Stimulated activated naive B cell treated with anti-CD40 and anti-IgM and Interleukin-4, amounts not matched to agents 10 μg/mL and 1 μg/mL and 100 μg/mL, for 72 hours (primary cell): ENCODE measurements at places on chromosomes 16 and 17.

DNA sequence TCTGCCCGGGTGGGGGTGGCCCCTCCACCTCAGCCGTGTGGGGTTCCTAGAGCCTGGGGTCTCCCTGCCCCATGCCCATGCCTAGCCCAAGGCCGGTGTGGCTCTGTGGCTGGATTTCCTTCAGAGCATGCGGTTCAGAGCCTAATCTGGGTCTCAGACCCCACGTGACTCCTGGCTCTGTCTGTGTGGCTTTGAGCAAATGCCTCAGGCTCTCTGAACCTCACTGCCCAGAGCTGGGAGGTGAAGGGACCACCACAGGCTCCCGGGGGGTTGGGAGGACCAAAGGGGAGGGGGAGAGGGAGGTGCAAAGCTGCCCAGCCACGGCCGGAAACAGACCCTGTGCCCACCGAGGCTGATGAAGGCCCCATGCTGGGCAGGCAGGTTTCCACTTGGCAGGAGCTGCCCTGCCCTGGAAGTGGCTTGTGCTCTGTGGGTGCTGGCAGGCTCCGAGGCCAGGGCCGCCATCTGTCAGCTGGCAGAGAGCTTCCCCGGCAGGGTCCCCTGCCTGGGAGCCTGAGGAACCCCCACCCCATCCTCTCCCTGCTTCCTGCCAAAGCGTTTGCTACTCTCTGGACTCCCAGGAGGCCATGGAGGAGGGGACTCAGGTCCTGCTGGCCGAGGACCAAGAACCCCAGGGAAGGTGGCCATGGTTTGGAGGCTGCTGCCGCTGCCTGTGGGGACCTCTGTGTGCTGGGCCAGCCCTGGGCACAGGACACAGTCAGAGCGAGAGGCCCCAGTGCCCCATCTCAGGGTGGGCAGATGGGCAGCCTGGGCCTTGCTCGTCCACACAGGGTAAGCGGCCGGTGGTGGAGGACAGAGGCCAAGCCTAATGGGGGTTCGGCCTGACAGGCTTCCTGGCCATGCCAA lies 4.0 kb downstream of the CDH15 start:
- DNase-seq, result no peak
- H3K4me3 ChIP-seq, result no peak overlapping the region
- H3K27ac ChIP-seq, result no peak overlapping the region
- H3K4me1 ChIP-seq, result peaks cover 5% of the 10 kb centered on the region
- H3K27me3 ChIP-seq, result peaks cover 7% of the 10 kb centered on the region
- H3K36me3 ChIP-seq, result no peaks in the 10 kb centered on the region

- H3K4me1 ChIP-seq, result peaks cover 21% of the 10 kb centered on the region
- H3K4me3 ChIP-seq, result no peak overlapping the region
- peaks cover 16% of the 10 kb centered on the region for H3K36me3 ChIP-seq
- H3K27me3 ChIP-seq, result no peaks in the 10 kb centered on the region
- no peak overlapping the region for H3K27ac ChIP-seq
These were observed 910 bp downstream of the WBP2 start for GRCh38 chr17:75854101-75854748.

DNA sequence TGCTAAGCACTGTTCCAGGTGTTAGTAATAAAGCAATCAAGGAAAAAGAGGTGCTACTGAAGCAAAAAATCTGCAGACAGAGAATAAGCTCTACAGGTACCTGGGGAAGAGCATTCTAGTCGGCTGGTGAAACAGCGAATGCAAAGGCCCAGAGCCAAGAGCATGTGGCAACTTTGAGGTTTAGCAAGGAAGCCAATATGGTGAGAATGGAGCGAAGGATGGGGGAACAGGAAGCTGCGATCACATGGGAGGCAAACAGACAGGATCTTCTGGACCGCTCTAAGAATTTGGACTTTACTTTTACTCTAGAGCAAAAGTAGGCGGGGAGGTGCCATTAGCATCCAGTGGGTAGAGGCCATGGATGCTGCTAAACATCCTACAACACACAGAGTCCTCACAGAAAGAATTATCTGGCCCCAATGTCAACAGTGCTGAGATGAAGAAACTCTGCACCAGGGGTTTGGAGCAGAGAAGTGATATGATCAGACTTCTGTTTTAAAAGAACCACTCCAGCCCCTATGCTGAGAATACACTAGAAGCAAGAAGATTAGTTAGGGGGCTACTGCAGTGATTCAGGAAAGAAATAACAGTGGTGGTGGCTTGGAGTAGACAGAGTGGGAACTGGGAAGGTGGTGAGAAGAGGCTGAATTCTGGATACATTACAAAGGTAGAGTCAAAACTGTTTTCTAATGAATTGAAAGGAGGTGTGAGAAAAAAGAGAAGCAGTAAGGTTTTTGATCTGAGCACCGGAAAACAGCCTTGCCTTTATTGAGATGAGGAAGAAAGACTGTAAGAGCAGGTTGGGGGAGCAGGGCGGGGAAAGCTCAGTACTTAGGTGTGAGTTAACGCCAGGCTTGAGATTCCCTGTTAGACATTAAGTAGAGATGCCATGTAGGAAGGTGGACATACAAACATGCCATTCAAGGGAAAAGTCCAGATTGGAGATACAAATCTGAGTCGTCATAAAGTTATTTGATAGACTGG lies 11.0 kb downstream of the EFTUD2 start:
- H3K4me1 ChIP-seq, result peaks cover 6% of the 10 kb centered on the region
- no peaks in the 10 kb centered on the region for H3K27me3 ChIP-seq

GRCh38 chr17:49890852-49891251 lies 43.0 kb upstream of the TAC4 start:
- no peak for DNase-seq
- H3K36me3 ChIP-seq, result no peaks in the 10 kb centered on the region
- no peaks in the 10 kb centered on the region for H3K4me1 ChIP-seq
- peaks cover 71% of the 10 kb centered on the region for H3K27me3 ChIP-seq
- no peak overlapping the region for H3K4me3 ChIP-seq
- H3K27ac ChIP-seq, result no peak overlapping the region

GRCh38 chr16:12729448-12729847 lies 74.2 kb downstream of the CPPED1 start:
- DNase-seq, result no peak
- no peaks in the 10 kb centered on the region for H3K27me3 ChIP-seq
- H3K4me1 ChIP-seq, result no peaks in the 10 kb centered on the region
- no peak overlapping the region for H3K27ac ChIP-seq
- H3K4me3 ChIP-seq, result no peak overlapping the region

GRCh38 chr17:51121620-51122472 lies 1.2 kb upstream of the SPAG9 start:
- H3K36me3 ChIP-seq, result no peaks in the 10 kb centered on the region
- H3K27me3 ChIP-seq, result no peaks in the 10 kb centered on the region
- H3K4me3 ChIP-seq, result peak overlapping the region; percentile 97

DNA sequence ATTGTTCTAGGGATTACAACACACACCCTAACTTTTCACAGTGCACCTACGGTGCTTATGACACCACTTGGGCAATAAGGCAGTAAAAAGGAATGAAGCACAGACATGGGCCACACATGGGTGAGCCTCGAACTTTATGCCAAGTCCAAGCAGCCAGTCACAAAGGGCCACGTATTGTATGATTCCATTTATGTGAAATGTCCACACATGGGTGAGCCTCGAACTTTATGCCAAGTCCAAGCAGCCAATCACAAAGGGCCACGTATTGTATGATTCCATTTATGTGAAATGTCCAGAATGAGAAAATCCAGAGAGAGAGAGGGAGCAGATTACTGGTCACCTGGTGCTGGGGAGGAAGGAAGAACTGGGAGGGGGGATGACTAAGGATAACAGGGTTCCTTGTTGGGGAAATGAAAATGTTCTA lies 22.2 kb downstream of the RMI2 start:
- no peak overlapping the region for H3K27ac ChIP-seq
- no peak for DNase-seq
- H3K4me1 ChIP-seq, result peaks cover 37% of the 10 kb centered on the region
- no peaks in the 10 kb centered on the region for H3K27me3 ChIP-seq

DNA sequence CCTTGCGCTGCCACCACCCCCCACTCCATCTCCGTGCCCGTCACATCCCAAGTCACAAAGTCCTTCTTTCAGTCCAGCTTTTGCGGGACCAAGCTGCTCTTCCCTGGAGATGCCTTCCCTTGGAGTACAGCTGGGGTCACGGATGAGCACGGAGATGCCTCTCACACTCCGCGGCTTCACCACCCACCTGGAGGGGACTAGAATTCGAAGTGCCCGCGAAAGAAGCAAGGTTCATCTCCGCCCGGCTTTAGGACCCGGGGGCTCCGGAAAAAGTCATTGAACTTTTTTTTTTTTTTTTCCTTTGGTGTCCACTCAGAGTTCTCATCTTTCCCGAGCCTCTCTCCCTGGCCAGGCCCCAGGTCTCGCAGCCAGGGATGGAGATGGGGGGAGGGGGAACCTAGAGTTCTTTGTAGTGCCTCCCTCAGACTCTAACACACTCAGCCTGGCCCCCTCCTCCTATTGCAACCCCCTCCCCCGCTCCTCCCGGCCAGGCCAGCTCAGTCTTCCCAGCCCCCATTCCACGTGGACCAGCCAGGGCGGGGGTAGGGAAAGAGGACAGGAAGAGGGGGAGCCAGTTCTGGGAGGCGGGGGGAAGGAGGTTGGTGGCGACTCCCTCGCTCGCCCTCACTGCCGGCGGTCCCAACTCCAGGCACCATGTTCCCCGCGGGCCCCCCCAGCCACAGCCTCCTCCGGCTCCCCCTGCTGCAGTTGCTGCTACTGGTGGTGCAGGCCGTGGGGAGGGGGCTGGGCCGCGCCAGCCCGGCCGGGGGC lies at the start of gene FKBP10:
Gene FKBP10, plus strand, starts transcription at position 624 of the 771 bp plus-strand sequence. Its CDS starts 31 bp downstream, at position 655.
- H3K4me3 ChIP-seq, result peak within 1 kb of the TSS; percentile 92
- H3K27me3 ChIP-seq, result peaks cover 33% of the 10 kb centered on the region
- peak within 1 kb of the TSS; percentile 56 for H3K27ac ChIP-seq
- peak; percentile 20 for DNase-seq

GRCh38 chr16:83494459-83494858 lies 313.3 kb upstream of the HSBP1 start:
- no peak for DNase-seq
- no peak overlapping the region for H3K27ac ChIP-seq
- H3K36me3 ChIP-seq, result no peaks in the 10 kb centered on the region
- no peaks in the 10 kb centered on the region for H3K4me1 ChIP-seq
- no peak overlapping the region for H3K4me3 ChIP-seq

GRCh38 chr16:16988963-16989362 lies 481.8 kb downstream of the XYLT1 start:
- H3K27ac ChIP-seq, result peak overlapping the region; percentile 6
- H3K27me3 ChIP-seq, result no peaks in the 10 kb centered on the region

DNA sequence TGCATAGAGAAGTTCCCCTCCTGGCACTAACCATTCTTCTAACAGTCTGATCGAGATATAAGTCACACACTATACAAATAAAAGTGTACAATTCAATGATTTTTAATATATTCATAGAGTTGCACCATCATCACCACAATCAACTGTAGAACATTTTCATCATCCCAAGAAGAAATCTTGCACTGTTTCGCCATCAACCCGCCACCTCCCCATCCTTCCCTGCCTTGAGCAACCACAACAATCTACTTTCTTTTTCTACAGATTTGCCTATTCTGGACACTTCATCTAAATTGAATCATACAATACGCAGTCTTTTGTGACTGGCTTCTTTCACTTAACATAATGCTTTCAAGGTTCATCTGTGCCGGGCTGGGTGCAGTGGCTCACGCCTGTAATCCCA lies 33.0 kb upstream of the GUCY2D start:
- H3K27ac ChIP-seq, result peak overlapping the region; percentile 56
- no peak overlapping the region for H3K4me3 ChIP-seq
- peaks cover under 1% of the 10 kb centered on the region for H3K36me3 ChIP-seq
- peaks cover 22% of the 10 kb centered on the region for H3K27me3 ChIP-seq
- no peaks in the 10 kb centered on the region for H3K4me1 ChIP-seq
- DNase-seq, result no peak

DNA sequence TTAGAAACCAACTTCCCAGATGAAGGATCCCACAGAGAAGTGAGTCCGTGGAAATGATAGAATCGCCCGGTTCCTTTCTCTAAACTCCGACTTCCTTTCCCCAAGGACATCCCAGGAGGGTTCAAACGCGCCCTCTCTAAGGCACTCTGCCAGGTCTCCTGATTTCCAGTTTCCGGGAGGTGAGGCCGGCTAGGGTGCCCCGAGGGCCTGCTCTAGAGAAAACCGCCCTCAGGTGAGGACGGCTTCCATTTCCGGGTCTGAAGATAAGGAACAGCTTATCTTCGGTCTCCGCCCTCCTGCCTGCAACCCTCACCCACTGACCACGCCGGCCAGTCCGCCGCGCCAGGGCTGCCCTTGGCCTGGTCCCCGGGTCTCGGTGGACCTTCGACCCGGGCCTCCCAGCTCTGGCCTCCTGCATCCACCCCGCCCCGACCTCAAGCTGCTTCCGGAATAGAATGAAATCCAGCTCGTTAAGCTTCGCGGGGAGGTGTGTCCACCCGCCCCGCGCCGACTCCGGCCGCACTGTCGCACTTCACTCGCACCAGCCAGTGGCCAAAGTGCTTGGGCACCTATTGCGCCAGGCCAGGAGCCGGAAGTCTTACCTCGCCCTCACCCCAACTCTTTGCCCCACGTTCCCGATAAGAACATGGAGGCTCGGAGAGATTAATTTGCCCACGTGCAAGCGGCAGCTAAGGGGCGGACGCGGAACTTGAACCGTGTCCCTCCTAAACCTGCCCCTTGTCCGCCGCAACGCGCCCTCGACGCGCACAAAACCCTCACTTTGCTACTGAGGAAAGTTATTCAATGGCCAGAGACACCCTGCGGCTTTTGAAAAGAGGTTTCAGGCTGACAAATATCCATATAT lies 836 bp upstream of the MMP15 start:
- H3K4me3 ChIP-seq, result peak overlapping the region; percentile 83
- DNase-seq, result no peak
- H3K27ac ChIP-seq, result peak overlapping the region; percentile 39
- H3K27me3 ChIP-seq, result peaks cover 42% of the 10 kb centered on the region
- peaks cover 3% of the 10 kb centered on the region for H3K36me3 ChIP-seq

GRCh38 chr17:38448208-38448771 lies 20.0 kb downstream of the ARHGAP23 start:
- no peak overlapping the region for H3K27ac ChIP-seq
- DNase-seq, result no peak
- H3K36me3 ChIP-seq, result peaks cover 1% of the 10 kb centered on the region
- H3K4me3 ChIP-seq, result no peak overlapping the region
- H3K4me1 ChIP-seq, result peaks cover 27% of the 10 kb centered on the region
- peaks cover 28% of the 10 kb centered on the region for H3K27me3 ChIP-seq
